Erythroblast (primary cell): ENCODE measurements at places on chromosomes 5 and 9.

- no peak for DNase-seq
Observed at GRCh38 chr9:92709954-92710353, 40.0 kb upstream of the IPPK start.

GRCh38 chr5:75886706-75887105 lies 169.5 kb upstream of the POC5 start:
- no peak for DNase-seq

- DNase-seq = no peak
Observed at GRCh38 chr5:181042036-181042713, 2.1 kb downstream of the BTNL9 start.

DNA sequence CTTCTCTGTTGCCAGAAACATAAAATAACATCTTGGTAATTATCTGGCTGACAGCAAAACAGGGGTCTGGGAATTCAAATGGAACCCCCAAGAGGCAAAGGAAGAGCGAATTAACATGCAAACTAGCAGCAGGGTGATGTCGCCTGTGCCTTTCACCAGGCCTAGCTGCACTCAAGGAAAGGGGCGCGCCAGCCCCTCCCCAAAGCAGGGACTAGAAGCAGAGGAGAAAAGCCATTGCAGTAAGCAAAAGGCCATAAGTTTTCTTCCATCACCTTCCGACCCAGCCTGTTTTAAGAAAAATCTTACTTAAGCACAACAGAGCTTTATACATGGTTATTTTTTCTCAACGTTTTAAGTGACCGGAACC lies 539 bp downstream of the POC5 start:
- no peak for DNase-seq

- DNase-seq = no peak
Observed at GRCh38 chr9:4973246-4973645, 11.8 kb upstream of the JAK2 start.

GRCh38 chr9:16180546-16180945 lies 627.7 kb downstream of the CCDC171 start:
- DNase-seq = no peak

DNA sequence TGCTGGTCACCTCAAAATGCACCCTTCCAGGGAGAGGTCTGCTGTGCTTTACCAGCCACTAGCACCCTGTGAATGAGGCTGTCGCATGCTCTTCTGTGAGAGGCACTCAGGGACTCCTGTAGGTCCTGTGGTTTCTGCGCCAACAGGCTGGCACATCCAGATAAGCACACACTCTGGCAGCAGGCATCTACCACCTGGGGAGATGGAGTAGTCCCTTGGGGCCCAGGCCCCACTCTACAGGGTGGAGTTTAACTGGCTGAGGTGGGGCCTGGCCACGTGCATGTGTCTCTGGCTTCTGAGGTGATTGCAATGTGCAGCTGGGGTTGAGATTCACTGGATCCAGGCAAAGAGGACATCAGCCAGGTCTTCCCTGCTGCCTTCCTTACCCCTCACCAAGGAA lies 32.3 kb downstream of the TMEM174 start:
- no peak for DNase-seq

DNA sequence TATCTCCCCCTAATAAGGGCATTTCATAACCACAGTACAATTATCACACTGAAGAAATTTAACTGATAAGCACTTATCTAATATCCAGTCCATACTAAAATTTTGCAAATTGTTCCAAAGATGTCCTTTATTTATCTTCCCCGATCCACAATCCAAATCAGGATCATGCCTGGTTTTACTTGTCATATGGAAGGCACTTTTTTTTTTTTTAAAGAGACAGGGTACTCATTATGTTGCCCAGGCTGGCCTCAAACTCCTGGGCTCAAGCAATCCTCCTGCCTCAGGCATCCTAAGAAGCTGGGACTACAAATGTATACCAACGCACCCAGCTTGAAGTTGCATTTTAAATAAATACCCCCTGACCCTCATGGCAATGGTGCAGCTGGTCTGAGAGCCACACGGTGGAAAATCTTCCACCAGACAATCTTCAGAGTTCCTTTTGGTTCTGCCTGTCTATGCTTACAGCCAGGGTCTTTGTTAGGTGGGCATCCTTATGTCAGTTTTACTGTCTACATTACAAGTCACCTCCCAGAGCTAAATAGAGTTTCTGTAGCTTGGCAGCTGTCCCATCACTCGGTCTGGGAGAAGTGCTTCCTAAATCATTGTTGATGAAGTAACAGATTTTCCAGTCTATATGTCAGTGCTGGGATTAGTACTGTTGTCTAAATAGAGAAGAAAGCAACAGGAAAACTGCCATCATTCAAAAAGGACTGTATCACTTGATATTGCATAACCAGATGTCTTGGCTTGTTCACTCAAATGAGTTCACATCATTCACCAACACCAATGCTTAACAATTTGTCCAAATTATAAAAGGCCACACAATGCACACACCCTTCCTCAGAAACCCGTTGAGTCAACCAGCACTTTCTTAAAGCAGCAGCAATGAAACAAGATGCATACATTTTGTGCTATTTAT lies 26.4 kb downstream of the PTPN3 start:
- DNase-seq = no peak

- DNase-seq = peak; percentile 77
Observed at GRCh38 chr9:33445389-33446239, 1.8 kb downstream of the AQP3 start.
